Activated naive CD4-positive, alpha-beta T cell treated with anti-CD3 and anti-CD28 coated beads, Interleukin-2, amount 50 U/mL, for 72 hours (primary cell): ENCODE measurements at places on chromosomes 2 and 18. TPM values are rescaled to one million over a fixed set of nuclear protein-coding genes. Genes with fewer than 3 reads are reported as not detected.

ZNF804A gene
- total RNA-seq, result not detected

KCNG2 gene
- total RNA-seq, result not detected

GRCh38 chr2:73870084-73870483 is 22.7 kb upstream of the ACTG2 start:
- DNase-seq, result no peak

DNA sequence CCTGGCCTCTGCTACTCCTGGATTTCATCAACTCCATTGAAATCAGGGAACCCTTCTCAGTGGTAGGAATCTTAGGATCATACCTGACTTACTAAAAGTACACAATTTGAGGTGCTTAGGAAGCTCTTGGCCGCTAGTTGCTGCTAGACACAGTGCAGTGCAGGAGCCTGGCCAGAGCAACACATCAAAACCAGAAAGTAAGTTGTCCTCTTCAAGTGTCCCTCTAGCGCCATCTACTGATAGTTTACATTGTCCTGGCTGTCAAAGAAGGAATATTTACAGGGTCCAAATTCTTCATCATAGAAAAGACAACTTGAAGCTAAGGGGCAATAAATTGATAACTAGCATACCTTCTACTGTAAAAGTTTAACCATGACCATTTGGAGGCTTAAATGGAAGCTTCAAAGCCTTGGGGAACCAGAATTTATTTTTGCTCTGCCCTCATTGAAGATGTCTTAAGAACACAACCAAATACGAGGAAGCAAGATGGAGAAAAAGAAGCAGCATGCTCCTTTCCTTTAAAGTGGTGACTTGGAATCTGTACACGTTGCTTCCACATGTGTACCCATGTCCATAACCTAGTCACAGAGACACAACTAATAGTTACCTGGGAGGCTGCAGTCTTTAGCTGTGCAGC is 889.1 kb upstream of the GCFC2 start:
- DNase-seq, result no peak

- DNase-seq, result no peak
Measured at GRCh38 chr2:167651406-167652151, 595.8 kb downstream of the STK39 start.
